ENCODE measurements at places on chromosomes 13 and 19.

DNA sequence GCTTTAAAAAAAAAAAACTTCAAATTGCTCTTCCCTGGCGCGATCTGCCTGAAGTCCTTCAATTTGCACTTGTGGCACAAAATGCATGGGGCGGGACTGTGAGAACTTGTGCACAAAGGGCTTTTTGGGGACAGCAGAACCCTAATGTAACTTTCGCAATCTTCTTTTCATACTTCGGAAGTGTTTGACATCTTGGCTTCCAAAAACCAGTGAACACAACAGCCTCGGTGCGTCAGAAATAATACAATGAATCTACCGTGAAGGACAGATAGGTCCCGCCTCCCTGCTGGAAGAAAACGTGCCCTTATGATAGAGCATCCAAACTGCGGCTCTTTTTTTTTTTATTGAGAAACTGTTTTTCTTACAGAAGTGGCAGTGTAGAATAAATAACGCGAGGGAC lies 36.6 kb downstream of the KLF2 start:
- no peak for DNase-seq

DNA sequence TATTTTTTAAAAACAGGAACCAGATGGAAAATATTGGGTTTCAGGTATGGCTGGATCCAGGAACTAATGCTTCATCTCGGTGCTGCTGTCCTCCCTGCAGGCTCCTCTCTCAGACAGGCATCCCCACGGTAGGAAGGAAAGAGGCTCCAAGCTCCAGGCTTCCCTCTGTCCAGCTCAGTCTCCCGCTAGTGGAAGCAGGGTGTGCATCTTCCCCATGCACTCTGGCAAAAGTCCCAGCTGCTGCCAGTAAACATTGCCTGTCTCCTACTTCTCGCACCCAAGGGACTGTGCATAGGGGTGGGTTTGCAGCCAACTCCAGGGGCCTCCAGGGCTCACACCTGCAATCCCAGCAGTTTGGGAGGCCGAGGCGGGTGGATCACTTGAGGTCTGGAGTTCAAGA lies 29.2 kb downstream of the IL12RB1 start:
- DNase-seq, result no peak

GRCh38 chr13:51494156-51494555 lies 41.3 kb upstream of the INTS6 start:
- DNase-seq, result no peak

- peak; percentile 62 for DNase-seq
Measured at GRCh38 chr19:53537521-53538377, at the start of gene ZNF331. Gene ZNF331 (plus strand): TSS chr19:53538145. CDS start chr19:53569377, 31,232 bp downstream.

DNA sequence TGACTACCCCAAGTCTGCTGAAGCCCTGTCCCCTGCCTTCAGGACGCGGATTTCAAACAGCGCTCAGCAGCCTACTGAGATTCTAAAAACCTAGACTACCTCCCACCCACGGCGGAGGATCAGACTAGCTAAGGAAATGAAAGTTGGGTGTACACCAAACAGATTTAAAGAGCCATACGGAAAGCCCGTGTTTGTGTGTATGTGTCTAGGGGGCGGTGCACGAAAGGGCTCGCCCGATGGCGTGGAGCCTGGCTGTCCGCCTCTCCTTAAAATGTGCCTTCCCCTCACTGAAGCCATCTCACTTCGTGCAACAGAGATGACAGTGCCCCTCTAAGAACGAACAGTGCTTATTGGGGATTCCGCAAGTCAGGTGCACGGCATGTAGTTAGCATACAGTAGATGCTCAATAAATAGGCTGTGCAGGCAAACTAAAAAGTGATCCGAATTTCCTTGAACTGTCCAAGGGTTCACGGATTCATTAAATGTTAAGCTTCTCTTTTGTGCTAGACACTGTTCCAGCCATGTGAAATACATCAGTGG lies 639 bp downstream of the LENG1 start:
- no peak for DNase-seq

All from omental fat pad (tissue), 4 donors.